ENCODE measurements at places on chromosomes 3 and 15.

DNA sequence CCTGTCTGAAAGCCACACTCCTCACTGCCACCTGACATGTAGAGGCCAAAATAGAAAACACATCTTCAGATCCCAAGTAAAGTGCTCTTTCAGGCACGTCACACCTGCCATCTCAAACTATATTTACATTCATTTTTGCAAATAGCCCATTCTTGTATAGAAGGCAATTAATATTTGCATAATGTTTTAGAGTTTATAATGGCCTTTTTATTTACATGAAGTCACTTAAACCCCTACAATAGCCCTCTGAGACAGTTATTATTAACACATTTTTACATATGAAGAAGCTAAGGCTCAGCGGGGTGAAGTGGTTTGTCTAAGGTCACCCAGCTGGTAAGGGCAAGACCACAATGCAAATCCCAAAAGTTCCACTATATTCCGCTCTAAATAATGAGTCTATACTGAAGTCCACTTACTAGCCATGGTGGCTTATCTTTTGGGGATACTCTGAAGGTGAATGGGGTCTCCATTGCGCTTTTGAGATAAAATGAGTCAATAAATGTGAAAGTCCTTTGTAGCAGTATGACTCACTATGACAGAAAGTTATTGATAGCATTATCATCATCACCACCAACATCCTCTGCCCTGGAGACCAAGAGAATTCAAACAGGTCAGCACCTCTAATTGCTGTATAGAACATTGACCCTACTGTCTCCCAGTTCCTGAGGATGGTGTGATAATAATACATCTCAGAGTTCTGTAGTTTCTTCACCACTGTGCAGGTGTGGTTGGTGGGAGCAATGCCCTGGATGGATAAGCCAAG, 155.9 kb upstream of the BCL6 start:
- no peak for DNase-seq

GRCh38 chr3:73270839-73271483, 209.5 kb downstream of the EBLN2 start:
- peak; percentile 39 for DNase-seq

DNA sequence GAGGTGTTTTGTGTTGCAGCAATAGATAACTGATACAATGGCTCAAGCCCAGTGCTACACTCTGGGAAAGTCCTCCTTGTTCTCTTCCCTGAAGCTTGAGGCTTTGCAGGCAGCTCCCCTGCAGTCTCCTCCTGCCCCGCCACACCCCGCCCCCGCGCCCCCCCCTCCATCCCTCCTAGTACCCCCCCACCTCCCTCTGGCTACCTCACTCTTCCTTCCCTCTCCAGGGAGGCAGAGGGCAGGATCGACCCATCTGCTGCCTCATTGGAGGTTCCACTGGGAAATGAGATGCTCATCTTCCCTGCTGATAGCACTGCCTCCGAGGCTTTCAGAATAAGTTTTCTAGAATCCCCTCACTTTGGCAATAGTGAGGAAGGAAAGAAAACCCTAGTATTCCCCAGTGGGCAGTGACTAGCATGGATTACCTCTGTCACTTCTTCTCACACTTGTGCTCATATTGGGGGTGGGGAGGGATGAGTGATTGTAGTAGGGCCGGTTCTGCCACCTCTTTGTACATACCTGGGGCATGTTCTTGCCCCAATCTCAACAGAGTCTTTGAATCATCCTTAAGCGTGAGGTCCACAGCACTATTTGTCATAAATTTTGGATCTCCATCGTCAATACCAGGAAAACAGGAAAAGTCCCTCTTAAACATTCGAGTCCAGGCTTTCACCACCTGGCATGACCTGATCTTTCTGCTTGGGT, 16.3 kb upstream of the RAB7A start:
- DNase-seq = no peak

DNA sequence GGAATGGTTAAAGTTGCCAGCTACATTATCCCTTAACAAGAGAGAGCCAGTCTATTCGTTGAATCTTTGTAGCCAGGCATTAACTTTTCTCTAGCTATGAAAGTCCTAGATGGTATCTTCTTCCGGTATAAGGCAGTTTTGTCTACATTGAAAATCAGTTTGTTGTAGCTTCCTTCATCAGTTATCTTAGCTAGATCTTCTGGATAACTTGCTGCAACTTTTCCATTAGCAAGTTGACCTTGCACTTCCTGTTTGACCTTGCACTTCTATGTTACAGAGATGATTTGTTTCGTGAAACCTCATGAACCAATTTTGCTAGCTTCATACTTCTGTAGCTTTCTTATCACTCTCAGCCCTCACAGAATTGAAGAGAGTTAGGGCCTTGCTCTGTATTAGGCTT, 24.1 kb downstream of the TOPAZ1 start:
- no peak for DNase-seq

DNA sequence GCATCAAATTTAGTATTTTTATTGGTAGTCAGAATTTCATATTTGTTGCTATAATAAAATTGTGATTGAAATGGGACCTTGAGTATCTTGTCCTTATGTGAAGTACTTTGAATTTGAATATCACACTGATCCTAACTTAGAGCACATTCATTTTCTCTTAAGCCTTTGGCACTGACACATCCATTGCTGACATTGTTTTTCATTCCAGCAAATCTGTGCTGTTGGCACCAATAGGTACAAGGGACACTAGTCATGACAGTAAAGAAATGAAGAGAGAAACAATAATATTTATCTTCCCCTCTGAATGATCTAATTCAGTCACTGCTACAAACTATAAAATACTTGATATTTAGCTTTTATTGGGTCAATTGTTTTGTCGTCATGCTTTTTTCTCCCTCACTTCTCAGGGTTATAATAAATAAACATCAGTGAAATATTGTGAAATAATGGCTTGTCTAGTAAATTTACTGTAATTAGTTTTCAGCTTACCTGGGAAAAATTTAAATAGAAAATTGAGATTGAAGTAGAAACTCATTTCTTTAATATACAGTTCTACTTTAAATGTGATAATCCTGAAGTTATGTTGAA, 166.8 kb upstream of the MLF1 start:
- no peak for DNase-seq

DNA sequence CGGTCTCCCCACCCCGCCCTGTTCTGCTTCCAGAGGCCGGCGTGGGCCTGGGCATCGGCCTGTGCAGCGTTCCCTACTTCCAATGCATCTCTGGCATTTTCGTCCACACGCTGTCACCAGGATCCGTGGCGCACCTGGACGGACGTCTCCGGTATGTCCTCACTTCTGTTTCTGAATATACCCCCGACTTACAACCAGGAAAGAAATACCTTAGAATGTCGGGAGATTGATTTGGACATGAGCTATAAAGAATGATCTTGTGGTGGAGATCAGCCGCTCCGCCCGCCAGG, 41.4 kb downstream of the STARD5 start:
- DNase-seq = no peak

DNA sequence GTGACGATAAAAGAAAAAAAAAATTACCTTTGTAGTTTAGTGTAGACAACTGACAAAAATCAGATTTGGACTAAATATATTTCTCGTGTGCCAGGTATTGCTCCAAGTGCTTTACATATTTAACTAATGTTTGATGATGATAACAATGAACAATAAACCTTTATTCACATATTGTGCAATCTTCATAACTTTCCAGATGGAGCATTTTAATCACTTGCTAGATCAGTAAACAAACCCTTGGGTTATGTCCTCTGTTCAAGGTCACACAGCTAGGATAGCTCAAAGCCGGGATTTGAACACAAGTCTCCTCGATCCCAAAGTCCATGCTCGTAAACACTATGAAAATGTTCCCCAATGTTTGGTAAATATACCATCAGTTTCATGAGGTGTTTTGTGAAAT, 14.5 kb downstream of the NCEH1 start:
- DNase-seq = no peak

DNA sequence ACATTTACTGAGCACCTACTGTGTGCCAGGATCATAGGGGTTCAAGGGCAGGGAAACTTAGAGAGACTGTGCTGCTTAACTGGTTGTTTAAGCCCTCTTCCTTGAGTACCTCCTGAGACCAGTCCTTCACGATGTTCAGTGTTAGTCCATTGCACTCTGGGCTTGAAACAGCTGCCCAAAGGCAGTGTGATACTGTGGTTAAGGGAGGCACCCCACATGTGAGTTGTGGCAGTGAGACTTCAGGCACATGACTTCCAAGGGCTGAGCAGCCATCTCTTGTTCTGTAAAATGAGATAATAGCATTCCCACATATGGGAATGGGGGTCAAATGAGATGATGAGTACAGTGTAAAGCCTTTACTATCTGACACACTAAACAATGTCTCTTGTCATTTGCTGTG, 75.1 kb downstream of the LINGO1 start:
- DNase-seq = no peak

- no peak for DNase-seq
Measured at GRCh38 chr15:41215708-41216107, 14.8 kb downstream of the EXD1 start.

GRCh38 chr3:97579365-97579764, 185.2 kb upstream of the ARL6 start:
- DNase-seq = peak; percentile 81

DNA sequence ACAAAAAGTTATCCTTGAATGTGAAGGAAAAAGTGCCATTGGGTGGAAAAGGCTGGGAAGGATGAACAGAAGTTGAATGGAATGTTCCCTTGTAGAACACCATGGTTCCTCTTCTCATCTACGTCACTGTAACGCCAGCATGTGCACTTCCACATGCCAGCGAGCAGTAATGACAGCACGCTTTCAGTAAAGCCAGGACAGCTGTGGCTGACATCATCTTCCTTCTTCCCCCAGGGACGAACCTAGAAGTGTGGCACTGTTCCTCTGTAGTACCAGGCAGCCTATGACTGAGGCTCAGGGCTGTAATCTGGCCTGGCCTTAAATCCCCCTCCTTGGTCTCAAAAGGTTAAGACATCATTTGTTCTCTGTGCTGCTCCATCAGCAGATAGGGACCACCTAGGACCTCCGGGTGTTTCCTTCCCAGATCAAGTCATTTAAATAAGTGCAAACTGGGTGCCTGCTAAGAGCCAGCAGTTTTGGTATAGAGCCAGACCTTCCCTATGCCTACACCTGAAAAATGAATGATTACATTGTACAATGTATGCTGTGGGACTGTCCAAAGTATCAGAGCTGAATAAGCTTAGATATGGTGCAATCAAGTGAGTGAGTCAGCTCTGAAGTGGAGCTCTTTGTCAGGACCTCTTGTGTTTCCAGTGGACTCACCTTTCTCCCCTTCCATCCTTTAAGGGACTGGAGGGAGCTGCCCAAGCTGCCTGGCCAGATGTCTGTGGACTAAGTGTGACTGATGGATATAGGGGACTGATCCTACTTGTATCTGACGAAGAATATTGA, 5.6 kb upstream of the SRPRB start:
- DNase-seq = no peak

DNA sequence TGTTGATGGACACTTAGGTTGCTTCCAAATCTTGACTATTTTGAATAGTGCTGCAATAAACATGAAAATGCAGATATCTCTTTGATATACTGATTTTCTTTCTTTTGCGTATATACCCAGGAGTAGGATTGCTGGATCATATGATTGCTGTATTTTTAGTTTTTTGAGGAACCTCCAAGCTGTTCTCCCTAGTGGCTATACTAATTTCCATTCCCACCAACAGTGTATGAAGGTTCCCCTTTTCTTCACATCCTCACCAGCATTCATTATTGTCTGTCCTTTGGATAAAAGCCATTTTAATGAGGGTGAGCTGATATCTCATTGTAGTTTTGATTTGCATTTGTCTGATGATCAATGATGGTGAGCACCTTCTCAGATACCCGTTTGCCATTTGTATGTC, 12.5 kb downstream of the PATL2 start:
- no peak for DNase-seq

DNA sequence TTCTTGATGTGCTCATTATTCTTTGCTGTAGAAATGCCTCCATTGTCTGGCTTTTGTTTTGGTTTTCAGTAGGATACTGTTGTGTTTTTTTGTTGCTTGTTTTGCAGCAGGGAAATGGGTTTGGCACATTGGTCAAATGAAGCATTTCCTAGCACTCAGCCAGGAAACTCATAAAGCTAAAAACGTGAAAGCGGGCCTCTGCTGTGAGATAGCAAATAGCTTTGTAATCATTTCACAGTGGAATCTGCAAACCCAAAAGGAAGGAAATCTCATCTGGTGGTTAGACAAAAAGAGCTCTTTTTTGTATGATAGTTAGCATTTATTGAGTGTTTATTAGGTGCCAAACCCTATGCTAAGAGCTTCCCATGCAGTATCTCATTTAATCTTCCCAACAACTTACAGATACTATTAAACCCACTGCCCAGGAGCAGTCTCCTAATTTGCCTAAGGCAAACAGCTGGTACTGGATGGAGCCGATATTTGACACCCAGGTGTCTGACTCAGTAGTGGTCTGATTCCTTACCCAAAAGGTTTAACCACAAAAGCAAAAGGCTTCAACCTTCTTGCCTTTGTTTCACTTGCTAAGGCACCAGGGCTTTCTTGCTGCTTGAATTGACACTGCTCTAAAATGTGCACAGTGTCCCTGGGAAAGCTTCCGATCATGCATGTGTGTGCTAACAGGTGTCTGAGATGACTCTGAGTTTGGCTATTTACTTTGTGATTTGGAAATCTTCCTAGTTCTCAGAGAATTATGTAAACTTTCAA, 527.9 kb upstream of the MDFIC2 start:
- no peak for DNase-seq

GRCh38 chr15:92990031-92990430, 89.9 kb downstream of the CHD2 start:
- no peak for DNase-seq

- DNase-seq = no peak
Measured at GRCh38 chr15:85950101-85950500, 129.6 kb upstream of the AGBL1 start.

GRCh38 chr3:101852983-101853840, 3.9 kb downstream of the NFKBIZ start:
- DNase-seq = no peak

DNA sequence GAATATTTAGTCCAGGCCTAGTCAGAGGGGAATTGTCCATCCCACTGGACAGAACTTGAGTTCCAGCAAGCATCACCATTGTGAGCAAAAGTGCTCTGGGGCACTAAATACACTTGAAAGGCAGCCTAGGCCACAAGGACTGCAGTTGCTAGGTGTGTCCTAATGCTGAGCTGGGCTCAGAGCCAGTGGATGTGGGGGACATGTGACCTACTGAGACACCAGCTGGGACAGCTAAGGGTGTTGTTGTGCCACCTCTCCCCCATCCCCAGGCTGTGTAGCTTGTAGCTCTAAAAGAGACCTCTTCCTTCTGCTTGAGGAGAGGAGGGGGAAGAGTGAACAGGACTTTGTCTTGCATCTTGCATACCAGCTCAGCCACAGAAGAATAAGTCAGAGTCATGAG, 120.9 kb downstream of the DTWD1 start:
- peak; percentile 24 for DNase-seq

GRCh38 chr15:26889298-26889898, 22.5 kb downstream of the GABRA5 start:
- DNase-seq = peak; percentile 70

DNA sequence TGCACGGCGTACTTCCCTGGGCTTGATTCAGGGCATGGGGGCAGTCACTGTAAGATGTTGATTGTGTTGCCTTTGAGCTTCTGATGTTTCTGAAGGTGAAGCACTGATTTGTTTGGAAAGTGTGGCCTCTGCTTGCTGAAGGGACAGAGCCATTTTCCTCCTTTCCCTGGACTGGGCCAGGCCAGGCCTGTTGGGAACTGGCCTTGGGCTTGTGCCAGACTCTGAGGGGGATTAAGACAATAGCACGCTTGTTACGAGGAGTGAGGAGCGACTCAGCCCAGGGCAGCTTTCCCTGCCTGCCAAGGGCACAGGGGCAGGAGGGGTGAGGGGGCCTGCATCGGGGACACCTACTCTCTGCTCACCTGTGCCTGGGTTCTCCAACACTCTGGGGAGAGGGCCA, 42.9 kb downstream of the LINGO1 start:
- no peak for DNase-seq

Data from NCI-H345 (cell line).